Diencephalon (tissue), 1 donor: ENCODE measurements at places on chromosomes 5 and 9. TPM values are rescaled to one million over a fixed set of nuclear protein-coding genes. Genes with fewer than 3 reads are reported as not detected.

The NTNG2 gene
- 15.5 TPM for total RNA-seq

The MEIKIN gene
- total RNA-seq = 0.46 TPM

The ARL14EPL gene
- not detected for total RNA-seq

The MSANTD3 gene
- total RNA-seq = 74.7 TPM

The DIPK1B gene
- 37.4 TPM for total RNA-seq

The FBXO10 gene
- total RNA-seq = 13.6 TPM

The KIAA0825 gene
- 36.9 TPM for total RNA-seq

The C1QTNF2 gene
- 2.5 TPM for total RNA-seq

The AK8 gene
- total RNA-seq = 3.5 TPM

The PRELID2 gene
- 39.0 TPM for total RNA-seq

The ANKRD31 gene
- 1.2 TPM for total RNA-seq

The PCDHAC2 gene
- 47.1 TPM for total RNA-seq

The CORO2A gene
- 7.6 TPM for total RNA-seq

The QSOX2 gene
- total RNA-seq = 10.8 TPM

The MYORG gene
- 6.2 TPM for total RNA-seq

The PCDHB8 gene
- total RNA-seq = 8.1 TPM

The SEMA6A gene
- total RNA-seq = 59.1 TPM

The CSF2 gene
- not detected for total RNA-seq

The QRFP gene
- not detected for total RNA-seq

The HTR1A gene
- 5.5 TPM for total RNA-seq

The PFN3 gene
- total RNA-seq = not detected

The SPATA31A7 gene
- total RNA-seq = not detected

The ZNF622 gene
- total RNA-seq = 33.2 TPM

The PHF24 gene
- total RNA-seq = 45.2 TPM

The ACOT12 gene
- total RNA-seq = 5.1 TPM

The SIGMAR1 gene
- total RNA-seq = 25.1 TPM

The ABLIM3 gene
- 53.1 TPM for total RNA-seq

The TAF11L10 gene
- not detected for total RNA-seq

The BNC2 gene
- 2.5 TPM for total RNA-seq

The ADAMTS6 gene
- total RNA-seq = 27.5 TPM

The PDE6A gene
- not detected for total RNA-seq

The TUSC1 gene
- 11.5 TPM for total RNA-seq
